ENCODE measurements at places on chromosomes 4 and X.

- DNase-seq: no peak
Measured at GRCh38 chrX:19555236-19555635, 39.9 kb upstream of the MAP3K15 start.

DNA sequence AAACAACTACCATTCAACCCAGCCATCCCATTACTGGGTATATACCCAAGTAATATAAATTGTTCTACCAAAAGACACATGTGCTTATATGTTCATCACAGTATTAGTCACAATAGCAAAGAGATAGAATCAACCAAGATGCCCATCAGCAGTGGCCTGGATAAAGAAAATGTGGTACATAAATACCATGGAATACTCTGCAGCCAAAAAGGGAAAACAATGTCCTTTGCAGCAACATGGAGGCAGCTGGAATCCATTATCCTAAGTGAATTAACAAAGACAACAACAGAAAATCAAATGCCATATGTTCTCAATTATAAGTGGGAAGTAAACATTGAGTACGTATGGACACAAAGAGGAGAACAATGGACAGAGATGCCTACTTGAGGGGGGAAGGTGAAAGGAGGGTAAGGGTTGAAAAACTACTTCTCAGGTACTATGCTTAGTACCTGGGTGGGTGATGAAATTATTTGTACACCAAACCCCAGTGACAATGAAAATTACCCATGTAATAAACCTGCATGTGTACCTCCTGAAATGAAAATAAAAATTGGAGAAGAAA is 632.1 kb upstream of the AADAT start:
- no peak for DNase-seq

DNA sequence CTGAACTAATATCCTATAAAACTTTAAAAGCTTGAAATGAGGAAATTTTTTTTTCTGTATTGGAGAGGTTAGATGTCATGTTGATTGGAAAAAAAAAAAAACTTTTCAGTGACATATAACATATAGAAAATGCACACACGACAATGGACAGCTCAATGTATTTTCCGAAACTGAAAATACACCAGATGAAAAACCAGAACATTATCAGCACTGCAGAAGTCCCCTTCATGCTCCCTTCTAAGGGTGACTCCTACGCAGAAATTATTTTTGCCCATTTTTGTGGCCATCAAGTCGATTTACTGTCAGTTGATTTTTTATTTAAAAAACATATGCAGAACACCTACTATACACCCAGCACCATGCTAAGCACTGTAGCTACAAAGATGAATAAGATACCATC is 148.3 kb downstream of the APBB2 start:
- no peak for DNase-seq

GRCh38 chr4:183541010-183541751 is 36.3 kb downstream of the ING2 start:
- DNase-seq: no peak

DNA sequence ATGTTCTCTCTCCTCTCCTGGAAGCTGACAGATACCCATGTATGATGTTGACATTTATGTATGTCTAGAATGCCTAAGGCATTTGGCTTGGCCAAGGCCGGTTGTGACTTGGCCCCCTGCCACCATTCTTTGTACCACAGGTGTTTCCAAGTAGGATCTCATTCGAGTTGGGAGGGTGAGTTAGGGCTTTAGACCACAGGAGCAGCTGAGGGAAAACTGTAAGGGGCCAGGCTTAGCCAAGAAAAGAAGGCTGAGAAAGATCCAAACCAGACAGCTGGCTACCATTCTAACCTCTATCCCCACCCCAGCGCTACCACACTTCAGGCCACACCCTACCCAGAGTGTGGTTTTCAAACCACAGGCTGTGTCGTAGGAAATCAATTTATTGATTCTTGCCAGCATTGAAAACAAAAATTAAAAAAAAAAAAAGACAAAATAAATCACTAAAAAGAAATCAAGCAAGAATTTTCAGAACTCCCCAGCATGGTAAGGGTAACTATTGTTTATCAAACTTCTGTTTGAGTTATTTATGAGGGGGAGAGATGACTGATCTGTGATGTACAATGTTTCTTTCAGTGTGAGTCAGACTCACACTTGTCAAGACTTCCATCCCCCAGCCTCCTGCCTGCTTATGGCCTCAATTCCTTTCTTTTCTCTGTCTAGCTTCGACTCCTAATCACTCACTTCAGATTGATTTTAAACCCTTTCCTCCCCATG is 9.9 kb downstream of the TMSB4X start:
- DNase-seq: no peak

- no peak for DNase-seq
Measured at GRCh38 chr4:37246891-37247290, 2.3 kb downstream of the NWD2 start.

DNA sequence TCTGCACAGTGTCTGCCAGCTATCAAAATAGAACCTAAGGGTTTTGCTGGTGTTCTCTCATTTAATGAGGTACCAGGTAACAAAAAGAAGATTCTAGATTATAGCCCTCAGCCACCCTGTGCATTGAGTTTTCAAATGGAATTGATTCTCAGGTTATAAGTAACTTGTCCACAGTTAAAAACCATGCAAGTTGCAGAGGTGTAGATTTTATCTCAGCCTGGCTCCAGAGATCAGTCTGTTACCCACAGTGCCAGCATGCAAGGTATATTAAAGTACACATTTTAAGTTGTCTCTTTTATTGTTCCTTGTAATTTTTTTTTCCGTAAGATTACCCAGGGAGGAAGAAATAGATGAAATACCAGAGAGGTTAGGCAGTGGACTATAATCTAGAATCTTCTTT is 59.7 kb downstream of the RAPGEF2 start:
- DNase-seq: no peak

DNA sequence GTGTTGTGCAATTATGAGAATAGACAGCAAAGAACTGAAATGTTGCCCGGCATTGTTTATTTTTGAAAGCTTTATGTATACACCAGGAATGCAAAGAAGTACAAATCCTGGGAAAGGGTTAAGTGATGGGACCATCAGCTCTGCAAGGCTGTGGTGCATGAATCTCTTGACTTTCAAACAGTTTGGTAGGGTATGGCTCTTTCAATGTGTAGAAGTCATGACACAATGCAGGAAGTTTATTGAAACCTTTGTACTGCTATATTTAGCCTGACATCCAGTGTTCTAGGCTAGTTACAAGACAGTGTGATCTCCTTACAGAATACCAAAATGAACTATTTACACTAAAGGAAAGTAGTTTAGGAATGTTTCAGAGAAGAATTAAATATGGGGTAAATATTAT is 206.8 kb upstream of the HAND2 start:
- DNase-seq: no peak

GRCh38 chrX:115900425-115900824 is 270.1 kb upstream of the AGTR2 start:
- DNase-seq: no peak

- no peak for DNase-seq
Measured at GRCh38 chr4:93182722-93183121, 645.8 kb upstream of the ATOH1 start.

DNA sequence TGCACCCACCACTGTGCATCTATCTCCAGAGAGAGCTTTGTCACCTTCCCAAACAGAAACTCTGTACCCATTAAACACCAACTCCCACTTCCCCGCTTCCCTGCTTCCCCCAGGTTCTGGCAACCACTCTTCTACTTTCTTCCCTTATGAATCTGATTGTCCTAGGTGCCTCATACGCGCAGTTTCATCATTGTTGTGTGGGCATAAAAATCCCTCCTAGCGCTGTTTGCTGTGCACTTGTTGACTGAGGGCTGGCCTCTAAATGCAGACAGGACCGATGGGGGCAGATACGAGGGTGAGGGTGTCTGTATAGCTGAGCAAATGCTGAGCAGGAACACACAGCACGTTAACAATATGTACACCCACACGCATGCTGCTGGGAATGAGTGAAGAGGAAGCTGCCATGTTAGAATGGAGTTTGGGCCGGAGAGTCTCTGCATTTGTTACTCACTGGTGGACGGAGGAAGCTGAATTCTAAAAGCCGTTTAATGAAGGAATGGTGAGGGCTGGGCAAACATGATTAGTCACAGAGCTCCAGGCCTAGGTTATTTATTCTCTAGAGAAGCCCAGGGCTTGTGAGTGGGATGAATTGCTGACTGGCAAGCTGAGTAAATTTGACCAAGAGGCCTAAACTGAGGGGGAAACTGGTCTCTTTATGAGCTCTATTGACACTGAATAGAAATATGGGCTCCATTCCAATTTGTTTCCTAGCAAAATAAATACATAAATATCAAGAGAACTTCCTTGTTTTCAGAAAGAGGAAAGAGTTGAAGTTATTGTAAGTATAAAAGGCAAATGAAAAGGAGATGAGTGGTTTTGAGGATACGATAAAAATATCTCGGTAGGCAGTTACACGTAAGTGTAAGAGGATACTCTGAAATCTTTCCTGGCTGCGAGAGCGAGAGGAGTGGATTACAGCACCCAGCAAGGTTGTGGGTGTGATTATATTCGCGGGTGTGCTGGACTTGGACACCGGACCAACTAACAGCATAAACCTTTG is 95.9 kb upstream of the RPS6KA3 start:
- no peak for DNase-seq

- DNase-seq: no peak
Measured at GRCh38 chr4:47664051-47664826, 173.6 kb downstream of the CORIN start.

DNA sequence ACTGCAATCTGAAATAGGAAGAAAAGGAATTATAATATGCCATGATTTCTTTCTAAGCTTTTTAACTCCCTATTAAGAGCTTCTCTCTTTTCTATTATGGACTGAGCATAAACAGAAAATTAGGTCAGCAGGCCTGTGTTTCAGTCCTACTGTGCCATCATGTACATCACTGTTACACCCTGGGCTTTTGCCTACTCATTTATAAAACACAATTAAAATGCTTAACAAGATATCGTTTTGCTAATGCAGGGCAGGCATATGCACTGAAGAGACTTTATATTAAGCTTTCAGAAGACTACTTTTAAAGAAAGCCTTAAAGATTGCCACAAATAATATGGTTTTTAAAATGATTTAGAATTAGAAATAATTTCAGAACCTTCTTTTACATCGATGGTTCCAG is 828 bp upstream of the BBS12 start:
- DNase-seq: no peak

DNA sequence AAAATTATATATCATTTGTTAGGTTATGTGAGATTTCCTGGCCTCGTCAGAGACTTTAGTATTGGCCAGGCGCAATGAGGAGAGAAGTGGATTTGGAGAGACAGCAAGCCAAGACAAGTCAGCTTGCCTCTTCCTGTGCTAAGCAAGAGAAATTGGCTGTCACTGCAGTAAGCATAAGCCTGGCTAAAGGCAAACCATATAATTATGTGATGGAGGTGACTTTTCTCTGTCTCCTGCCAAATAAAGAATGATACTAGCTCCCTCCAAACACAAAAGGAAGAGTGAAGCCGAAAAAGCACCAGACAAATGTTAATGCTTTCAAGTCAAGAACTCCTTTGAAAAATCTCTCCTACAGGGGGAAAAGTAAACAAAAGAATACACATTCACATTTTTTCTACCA is 2246.0 kb downstream of the ARAP2 start:
- no peak for DNase-seq

- DNase-seq: no peak
Measured at GRCh38 chrX:29518100-29518499, 697.3 kb upstream of the MAGEB2 start.

DNA sequence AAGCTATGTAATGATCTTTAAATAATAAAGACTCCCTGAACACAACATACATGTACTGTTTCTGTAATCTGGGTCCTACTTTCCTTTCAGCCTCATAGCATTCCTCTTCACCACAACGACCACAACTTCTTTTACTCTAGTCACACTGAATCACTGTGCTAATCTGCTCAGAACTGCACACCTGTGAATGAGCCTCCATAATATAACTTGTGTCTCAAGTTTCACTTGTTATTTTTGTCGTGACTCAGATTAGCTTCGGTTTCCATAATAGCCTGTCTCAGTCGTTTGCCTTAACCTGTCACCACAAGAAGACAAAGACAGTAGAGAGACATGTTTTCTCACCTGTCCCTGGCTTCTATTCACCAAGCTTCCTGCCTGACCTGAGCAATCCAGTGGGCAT is 61.8 kb downstream of the MAGED1 start:
- no peak for DNase-seq

- no peak for DNase-seq
Measured at GRCh38 chrX:138008281-138008680, 442.4 kb downstream of the ZIC3 start.

DNA sequence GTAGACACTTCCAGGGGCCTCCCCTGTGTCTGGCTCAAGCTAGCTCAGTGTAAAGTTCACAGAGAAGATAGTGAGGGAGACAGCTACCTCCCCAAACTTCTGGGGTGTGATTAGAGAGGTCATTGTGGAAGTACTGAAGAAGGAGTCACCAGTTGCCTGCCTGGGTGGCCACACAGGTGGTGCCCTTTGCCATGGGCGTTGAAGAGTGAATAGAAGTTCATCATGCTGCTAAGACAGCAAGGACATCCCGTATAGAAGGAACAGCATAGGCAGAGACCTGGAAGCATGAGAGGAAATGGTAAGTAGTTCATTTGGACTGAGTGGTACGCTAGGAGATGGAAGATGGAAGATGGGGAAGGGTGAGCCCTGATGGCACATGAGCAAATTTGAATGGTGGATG is 110.1 kb downstream of the PJA1 start:
- no peak for DNase-seq

DNA sequence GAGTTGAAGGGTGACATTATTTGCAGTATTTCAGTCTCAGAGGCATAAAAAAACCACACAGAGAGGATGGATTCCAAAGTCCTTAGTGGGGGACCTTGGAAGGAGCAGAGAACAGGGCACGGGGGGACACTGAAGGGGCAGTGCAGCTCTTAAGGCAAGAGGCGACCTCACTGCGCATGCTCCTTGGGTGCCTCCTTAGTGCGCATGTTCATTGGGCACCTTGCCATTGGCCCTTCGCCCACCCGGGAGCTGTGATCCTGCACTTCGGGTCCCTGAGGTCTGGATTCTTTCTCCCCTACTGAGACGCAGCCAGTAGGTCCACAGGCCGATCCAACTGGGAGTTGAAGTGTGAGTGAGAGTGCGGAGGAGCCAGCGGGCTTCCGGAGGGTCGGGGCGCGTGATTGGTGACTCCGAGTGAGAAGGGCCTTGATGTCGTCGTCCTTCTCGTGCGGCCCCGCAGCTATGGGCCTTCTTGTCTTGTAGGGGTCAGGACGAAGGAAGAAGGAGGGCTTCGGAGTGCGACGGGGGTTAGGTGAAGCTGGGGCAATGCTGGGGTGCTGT is at the start of gene XAGE5:
Gene XAGE5 (plus strand): TSS at position 223 of the 561 bp plus-strand sequence. CDS start 1,280 bp downstream, outside the sequence.
- DNase-seq: no peak

- DNase-seq: no peak
Measured at GRCh38 chrX:27597508-27597907, 7.4 kb downstream of the DCAF8L2 start.

DNA sequence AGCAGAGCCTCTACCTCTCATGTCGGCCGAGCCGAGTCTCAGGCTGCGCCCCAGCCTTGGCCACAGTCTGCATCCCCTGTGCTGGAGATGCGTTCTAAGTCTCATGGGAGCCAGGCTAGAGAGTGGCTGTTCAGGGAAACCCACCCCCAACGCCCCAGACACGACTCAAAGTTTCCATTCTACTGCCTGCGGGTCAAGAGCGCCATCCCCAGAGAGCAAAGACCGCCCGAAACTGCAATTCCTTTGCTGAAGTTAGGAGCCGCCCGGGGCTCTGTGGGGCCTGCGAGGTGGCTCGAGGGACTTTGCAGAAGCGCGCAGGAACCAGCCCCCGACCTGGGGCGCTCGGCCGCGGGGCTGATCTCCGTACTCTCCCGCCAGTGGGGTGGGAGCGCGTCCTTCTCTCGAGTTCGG is 10.0 kb upstream of the ELF4 start:
- no peak for DNase-seq

- DNase-seq: no peak
Measured at GRCh38 chrX:42096265-42096920, 173.0 kb upstream of the CASK start.

GRCh38 chr4:53779025-53779424 is 187.7 kb upstream of the LNX1 start:
- DNase-seq: no peak

Data from stimulated activated CD4-positive, alpha-beta T cell treated with anti-CD3 and anti-CD28 coated beads, Interleukin-1b, Interleukin-23, amount 100 ng/mL, for 1 hour (primary cell).